ENCODE measurements at places on chromosomes 4 and X.

DNA sequence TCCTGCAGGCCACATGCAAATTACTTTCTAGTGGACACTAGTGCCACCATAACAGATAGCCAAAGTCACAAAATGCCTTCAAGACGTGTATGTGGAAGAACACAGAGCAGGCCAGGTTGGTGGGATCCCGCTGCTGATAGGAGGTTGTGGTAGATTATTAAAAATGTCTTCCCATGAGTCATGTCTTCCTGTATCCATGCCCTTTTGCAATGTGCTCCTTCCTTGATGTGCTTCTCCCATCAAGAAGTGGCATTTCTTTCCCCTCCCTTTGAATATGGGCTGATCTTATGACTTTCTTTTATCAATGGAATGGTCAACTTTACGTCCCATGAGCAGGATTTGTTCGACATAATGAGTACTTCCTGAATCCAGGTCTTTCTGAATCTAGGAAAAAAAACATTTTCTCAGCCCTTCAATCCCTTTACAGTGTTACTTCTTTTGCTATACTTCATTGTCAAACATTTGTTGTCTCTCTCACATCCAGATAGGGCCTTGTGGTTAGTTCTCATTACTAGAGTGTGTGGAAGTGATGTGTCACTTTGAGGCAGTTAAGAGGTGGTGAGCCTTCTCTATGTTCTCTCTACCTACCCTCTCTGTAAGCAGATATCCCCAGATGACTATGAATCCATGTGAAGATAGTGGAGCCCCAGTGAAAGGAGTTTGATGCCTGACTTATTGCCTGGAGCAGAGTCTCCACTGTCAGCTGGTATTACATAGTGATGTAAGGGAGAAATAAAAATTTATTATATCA lies 519.2 kb upstream of the DIPK2B start:
- DNase-seq: no peak

GRCh38 chrX:136354201-136354600 lies 53.4 kb downstream of the ADGRG4 start:
- no peak for DNase-seq

- DNase-seq: no peak
Measured at GRCh38 chrX:3362956-3363355, 16.5 kb upstream of the MXRA5 start.

- DNase-seq: no peak
Measured at GRCh38 chrX:23953908-23954269, 46.1 kb downstream of the CXorf58 start.

DNA sequence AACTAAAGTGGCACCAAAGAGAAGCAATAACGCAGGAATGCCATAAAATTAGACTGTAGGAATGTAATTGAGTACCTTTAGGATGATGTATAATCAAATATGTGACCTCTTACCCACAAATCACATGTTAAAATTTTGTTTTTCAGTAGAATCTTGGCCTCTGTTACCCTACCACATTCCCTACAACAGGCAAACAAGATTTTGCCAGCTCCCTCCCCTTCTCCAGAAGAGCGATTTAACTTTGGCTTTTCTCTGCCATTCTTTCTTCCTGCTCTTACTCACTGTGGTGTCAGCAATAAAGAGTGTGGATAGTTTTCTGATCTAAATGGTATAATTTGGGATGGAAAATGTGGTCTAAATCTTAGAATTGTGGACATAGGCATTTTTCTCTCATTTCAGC lies 57.2 kb downstream of the TRIM2 start:
- no peak for DNase-seq

DNA sequence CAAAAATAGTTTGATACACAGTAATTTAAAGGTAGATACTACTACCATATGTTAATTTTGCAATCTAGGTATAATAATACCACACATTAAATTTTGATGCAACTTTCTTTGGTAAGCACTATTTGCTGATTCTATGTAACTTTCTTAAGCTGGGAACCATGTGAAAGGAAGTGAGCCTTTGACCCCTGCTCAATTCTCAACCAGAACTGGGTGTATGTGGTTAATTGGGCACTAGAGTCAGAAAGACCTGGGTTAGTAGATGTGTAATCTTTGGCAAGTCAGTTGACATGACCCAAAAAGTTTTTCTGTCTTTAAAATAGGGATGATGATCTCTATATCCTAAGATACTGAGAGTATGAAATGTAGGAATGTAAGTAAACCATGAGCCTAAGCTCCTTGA lies 22.4 kb downstream of the TLR2 start:
- DNase-seq: no peak

DNA sequence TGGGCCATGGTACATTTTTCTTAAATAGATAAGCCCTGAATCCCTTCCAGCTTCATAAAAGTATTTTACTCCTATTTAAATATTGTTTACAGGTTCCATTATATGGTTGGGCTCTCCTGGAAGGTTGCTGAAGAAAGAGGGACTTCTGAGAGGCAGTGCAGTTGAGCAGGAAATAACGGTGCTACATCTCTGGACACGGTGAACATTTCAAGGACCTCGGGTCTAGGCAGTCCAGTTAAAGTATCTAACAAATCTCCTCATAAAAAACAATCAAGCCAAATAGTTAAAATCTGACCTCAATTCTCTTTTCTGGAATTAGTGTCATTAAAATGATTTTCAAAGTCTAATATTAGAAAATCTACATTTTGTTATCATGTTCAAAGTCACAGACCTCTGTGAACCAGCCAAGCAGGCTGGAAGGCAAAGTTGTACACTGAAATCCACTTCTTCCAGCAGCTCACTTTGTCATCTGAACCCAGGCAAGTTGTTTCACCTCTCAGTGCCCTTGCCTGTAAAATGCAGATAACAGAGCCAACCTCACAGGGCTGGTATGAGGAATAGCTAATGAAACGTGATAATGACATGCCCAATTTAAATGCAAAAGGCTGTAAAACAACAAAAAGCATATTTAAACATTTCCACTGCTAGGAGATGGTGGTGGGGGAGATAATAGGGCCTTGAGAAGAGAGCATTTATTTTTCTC lies 267.0 kb upstream of the KLF3 start:
- no peak for DNase-seq

- DNase-seq: peak; percentile 2
Measured at GRCh38 chr4:4541040-4541631, 712 bp downstream of the STX18 start.

DNA sequence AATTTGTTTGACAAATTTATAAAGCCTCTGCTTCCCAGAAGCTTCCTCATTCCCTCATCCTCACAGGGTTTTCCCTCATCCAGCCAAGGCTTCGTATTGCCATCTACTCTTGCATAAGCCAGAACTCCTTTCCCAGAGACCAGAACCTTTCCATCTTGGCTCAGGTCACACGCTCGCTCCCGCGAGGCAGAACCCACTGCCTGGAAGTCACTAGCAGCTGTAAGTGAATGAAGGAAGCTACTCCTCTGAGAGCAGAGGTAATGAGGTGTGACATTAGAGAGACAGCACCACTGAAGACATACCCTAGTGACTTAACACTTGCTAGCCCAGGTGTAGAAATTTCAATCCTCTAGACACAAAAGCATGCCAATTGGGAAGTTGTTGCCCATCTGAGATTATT lies 52.5 kb downstream of the LHFPL1 start:
- DNase-seq: no peak

DNA sequence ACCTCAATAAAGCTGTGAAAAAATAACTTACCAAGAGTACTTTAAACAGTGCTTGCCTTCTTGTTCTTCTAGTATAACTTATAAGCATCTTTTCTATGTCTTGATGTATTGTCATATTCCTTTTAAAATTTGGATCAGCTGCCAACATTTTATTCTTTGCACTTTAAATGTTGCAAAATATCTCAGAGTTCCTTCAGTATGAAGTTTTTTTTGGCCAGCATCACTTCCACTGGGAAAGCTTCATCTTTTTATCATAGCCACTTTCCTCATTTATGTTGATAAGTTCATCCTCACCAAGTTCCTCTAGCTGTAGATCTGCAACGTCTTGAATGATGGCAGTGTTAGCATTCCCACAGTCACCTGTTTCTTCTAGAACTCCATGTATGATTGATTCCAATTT lies 24.2 kb downstream of the CXorf58 start:
- DNase-seq: no peak

GRCh38 chrX:111543212-111543741 lies 31.8 kb downstream of the SERTM2 start:
- DNase-seq: no peak

DNA sequence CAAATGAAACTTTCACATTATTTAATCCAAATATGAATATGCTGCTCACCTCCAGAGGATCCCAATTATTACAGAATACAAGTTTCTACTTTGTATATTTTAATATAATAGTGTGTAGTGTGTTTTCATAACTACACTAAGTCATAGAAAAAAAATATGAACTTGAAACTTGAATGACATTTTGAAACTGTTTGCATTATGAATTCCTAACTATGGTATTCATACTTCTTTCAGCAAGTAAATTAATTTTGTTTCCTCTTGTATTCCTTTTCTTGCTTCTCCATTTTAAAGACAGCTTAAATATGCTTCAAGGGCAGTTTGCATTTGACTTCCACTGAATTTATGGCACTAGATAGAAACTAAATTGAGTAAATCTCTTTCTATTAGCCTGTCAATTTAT lies 177.1 kb downstream of the BMPR1B start:
- DNase-seq: no peak

DNA sequence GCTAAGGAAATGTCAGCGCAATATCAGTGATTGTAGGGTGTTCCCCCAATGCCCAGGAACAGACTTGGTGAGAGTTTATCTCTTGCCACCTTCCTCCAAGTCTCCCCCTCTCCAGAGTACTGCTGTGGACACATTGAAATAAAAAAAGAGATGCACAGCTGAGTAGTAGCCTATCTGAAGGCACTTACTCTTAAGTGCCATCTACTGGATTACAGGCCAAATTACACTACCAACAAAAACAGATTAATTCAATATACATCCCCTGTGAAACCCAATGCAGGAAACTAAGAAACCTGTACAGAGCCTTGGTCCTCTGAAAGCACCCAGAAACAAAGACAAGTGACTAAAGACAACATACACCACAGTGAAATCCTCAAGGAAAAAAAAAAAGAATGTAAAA lies 460.3 kb downstream of the ZIC3 start:
- no peak for DNase-seq

- no peak for DNase-seq
Measured at GRCh38 chr4:84894621-84895020, 71.9 kb downstream of the WDFY3 start.

DNA sequence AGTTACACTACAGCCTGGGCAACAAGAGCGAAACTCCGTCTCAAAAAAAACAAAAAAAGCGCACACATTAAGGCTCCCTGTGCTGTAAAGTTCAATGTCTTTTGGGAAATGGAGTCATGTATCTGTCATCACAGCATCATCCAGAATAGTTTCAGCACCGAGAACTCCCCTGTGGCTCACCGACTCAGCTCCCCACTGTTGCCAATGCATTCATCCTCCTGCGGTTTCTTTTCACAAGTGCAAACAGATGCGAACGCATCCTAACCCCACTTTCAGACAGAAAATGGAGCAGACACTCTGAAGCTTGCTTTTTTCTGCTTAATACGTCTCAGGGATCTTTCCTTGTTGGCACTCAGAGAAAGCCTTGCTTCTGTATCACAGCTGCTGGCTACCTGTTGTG lies 13.8 kb upstream of the SH3TC1 start:
- DNase-seq: no peak

DNA sequence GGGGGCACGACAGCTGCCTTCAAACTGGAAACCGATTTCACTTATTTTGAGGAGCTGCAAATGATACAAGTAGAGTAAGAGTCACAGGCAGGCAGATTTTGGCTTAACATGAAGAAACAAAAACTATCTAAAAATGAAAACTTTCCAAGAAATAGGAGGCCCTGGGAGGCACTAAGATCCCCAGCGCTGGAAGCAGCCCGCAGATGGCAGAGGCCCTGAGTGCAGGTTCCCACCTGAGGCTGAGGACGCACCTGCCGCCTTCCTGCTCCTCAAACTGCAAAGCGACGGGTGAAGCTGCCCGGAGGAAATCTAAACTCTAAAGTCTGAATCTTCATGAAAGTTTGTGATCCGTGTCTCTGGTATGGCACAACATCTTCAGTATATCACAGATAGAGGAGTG lies 138.7 kb downstream of the AFAP1 start:
- no peak for DNase-seq

DNA sequence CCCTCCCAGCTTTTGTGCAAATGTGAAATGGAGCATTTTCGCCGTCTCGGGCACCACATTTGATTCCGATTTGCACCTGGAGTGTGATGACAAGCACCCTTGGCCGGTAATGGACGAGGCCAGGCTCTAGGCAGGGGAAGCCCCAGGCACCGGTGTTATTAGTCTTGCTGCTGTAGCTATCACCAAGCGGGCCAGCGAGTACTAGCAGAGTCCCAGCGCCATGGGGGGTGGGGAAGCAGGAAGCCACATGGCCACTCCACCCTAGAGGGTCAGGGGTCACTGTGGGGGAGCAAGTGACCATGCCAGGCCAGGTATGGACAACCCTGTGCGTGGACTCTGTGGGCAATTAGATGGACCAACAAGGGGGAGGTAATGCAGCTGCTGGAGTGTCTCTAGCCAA lies 88.8 kb downstream of the CPZ start:
- DNase-seq: no peak

DNA sequence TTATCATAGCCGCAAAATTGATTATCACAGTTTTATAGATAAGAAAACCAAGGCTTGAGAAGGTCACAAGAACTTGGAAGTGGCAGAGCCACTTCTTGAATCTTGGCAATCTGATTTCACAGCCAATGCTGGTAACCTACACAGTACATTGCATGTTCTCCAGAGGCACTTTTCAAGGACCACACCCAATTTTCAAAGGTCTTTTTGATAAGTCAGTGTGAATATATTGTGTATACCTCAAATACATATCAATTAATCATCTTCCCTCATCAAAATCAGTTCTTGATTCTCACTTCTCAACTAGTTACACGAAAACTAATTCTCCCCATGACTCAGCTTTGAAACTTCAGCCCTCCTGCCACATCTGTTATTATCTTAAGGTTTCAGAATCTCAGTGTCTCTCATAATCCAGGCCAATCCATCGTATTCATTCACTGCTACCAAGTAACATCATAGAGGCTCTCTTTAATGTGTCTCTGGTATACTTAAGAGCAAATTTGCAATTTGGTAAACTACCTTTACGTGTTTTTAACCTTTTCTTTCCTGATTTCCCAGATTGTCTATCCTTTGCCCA lies 16.8 kb downstream of the CAMK2D start:
- DNase-seq: no peak

DNA sequence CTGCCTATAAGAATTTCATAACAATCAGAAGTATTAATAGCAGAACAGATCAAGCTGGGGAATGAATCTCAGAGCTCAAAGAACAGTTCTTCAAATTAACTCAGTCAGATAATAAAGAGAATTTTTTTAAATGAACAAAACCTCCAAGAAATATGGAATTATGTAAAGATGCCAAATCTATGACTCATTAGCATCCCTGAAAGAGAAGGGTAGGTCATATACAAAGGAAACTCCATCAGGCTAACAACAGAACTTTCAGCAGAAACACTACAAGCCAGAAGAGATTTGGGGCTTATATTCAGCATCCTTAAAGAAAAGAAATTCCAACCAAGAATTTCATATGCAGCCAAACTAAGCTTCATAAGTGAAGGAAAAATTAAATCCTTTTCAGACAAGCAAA lies 28.6 kb downstream of the CBR4 start:
- no peak for DNase-seq
